Stimulated activated CD4-positive, alpha-beta T cell treated with anti-CD3 and anti-CD28 coated beads, Interleukin-2, amount 100 ng/mL, for 48 hours (primary cell): ENCODE measurements at places on chromosomes 1 and 21.
A peak's percentile ranks its signal among the peaks of the same experiment; 100 is the strongest.

DNA sequence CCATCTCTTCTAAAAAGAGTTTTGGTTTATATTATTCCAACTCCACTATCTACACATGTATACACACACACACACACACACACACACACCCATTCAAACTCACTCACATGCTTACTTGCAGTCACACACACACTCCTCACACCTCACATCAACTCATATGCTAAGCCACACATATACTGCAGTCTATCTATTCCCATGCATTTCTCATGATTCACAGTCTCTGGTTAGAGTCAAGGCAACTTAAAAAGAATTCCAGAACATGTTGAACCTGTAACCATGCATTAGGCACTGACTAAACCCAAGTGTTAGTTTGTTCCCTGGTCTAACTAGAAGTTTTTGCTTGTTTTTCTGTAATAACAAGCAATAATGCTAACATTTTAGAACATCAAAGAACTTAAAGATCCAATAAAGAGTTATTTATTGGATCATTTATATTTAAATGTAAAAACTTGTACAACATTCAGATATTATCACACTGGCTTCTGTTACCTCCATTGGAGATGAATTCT, 931.1 kb downstream of the PLA2G4A start:
- no peak for DNase-seq

DNA sequence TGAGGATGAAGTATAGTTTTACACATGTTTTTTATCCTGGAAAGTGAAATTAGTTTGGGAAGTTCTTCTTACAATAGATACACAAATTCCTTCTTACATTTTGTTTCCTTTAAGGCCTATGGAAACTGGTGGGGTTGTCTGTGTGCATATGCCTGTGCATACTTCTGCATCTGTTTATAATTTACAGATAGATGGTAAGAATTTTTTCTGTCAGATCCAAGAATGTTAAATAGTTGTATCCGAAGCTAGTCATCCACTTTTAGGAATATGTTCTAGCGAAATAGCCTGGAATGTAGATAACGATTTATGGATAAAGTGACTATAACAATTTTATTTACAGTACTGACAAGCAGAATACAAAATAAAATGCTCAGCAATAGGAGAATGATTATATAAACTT, 194.1 kb downstream of the ROR1 start:
- DNase-seq = no peak

- DNase-seq = no peak
Measured at GRCh38 chr1:8420318-8420717, 102.4 kb downstream of the SLC45A1 start.

DNA sequence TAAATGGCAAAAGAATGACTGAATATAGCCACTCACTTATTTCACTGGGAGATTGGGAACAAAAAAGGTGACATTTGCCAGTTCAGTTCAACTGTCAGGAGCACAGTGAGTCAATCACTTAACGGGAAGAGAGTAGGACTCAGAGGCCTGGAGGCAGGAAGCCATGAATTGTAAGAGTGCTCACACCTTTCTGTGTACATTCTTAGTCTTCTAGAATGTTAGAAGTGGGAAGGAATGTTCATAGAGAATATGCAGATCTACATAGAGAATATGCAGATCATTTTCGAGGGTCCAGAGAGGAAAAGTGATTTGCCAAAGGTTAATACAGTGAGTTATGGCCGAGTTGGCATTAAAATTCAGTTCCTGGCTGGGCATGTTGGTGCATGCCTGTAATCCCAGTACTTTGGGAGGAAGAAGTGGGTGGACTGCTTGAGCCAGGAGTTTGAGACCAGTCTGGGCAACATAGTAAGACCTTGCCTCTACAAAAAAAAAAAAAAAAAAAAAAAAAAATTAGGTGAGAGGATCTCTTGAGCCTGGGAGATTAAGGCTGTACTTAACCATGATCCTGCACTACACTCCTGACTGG, 8.3 kb downstream of the IL20 start:
- DNase-seq = no peak

DNA sequence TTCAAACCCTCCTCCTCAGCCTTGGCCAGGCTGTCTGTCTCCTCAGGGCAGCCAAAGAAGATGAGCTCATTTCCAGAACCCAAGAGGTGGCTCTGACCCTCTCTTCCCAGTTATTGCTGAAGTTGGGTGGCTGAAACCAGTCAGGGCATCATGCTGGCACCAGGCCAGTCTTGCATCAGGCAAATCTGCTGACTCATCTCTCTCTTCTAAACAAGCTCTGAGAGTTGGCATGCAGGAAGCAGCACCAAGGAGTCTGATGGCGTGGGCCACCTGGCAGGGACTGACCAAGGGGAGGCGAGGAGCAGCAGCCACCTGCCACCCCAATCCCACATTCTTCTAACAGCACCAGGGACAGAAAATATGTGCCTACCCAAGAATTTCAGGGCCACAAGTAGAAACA, 104.8 kb upstream of the ATP1A1 start:
- peak; percentile 8 for DNase-seq

- no peak for DNase-seq
Measured at GRCh38 chr1:79575424-79575823, 568.9 kb upstream of the ADGRL4 start.
